ENCODE measurements at places on chromosomes 6 and 20. TPM values are rescaled to one million over a fixed set of nuclear protein-coding genes. Genes with fewer than 3 reads are reported as not detected.

Gene TSPYL1
- total RNA-seq = 103 TPM

Gene DEFB124
- not detected for total RNA-seq

Gene NKAIN4
- not detected for total RNA-seq

Gene SLC22A2
- total RNA-seq = not detected

Gene RSPH9
- total RNA-seq = 0.09 TPM

Gene WTAP
- total RNA-seq = 48.2 TPM

Gene SGK1
- total RNA-seq = 94.7 TPM

DNA sequence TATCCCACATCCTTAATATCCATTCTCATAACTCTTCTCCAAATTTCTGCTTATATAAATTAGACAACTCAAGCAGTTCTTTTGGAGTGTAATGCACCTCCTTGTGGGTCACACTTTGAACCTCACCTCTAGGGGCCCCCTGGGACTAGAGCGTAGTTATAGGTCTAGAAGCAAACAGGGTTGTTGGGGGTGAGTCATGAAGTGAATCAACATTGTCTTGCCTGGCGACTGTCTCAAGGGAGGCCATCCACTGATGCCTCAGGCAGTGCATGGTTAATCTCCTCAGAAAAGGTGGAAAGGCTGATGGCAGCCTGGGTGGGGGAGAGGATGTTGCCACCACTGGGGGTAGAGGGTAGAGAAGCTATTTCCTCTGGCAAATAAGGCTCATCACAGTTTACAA, 129.1 kb downstream of the TNFRSF21 start:
- DNase-seq = no peak
- H3K4me3 ChIP-seq = no peak overlapping the region
- H3K36me3 ChIP-seq = no peaks in the 10 kb centered on the region
- H3K27ac ChIP-seq = no peak overlapping the region

- no peak overlapping the region for H3K4me3 ChIP-seq
- no peaks in the 10 kb centered on the region for H3K36me3 ChIP-seq
- H3K27me3 ChIP-seq = peaks cover 7% of the 10 kb centered on the region
- DNase-seq = no peak
- no peak overlapping the region for H3K27ac ChIP-seq
Observed at GRCh38 chr6:167748046-167748445, 78.7 kb upstream of the AFDN start.

DNA sequence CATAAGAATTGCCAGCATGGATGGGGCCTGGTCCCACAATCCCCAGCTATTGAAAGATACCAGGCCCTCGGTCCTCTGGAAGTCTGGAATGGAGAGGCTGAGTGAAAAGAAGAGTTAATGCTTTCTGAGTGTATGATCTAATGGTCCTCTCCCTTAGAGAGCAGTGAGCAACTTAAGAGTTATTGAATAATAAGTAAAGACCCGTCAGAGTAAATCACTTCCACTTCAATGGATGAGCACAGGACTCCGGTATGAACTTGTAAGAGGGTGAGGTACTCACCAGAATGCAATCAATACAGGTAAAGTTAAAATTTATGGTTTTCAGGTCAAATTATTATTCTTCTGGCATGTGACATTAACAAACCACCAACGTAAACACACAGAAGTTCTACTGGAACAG, 39.9 kb downstream of the FAXC start:
- no peak overlapping the region for H3K27ac ChIP-seq
- no peak overlapping the region for H3K4me3 ChIP-seq
- no peak for DNase-seq
- no peaks in the 10 kb centered on the region for H3K27me3 ChIP-seq
- no peaks in the 10 kb centered on the region for H3K36me3 ChIP-seq
- no peaks in the 10 kb centered on the region for H3K4me1 ChIP-seq

- DNase-seq = no peak
- no peaks in the 10 kb centered on the region for H3K27me3 ChIP-seq
- H3K4me1 ChIP-seq = no peaks in the 10 kb centered on the region
Observed at GRCh38 chr6:123352705-123353104, 284.0 kb downstream of the TRDN start.

GRCh38 chr20:41560970-41561369, 57.2 kb downstream of the CHD6 start:
- no peak for DNase-seq
- peaks cover 7% of the 10 kb centered on the region for H3K4me1 ChIP-seq
- no peaks in the 10 kb centered on the region for H3K36me3 ChIP-seq
- no peaks in the 10 kb centered on the region for H3K27me3 ChIP-seq

DNA sequence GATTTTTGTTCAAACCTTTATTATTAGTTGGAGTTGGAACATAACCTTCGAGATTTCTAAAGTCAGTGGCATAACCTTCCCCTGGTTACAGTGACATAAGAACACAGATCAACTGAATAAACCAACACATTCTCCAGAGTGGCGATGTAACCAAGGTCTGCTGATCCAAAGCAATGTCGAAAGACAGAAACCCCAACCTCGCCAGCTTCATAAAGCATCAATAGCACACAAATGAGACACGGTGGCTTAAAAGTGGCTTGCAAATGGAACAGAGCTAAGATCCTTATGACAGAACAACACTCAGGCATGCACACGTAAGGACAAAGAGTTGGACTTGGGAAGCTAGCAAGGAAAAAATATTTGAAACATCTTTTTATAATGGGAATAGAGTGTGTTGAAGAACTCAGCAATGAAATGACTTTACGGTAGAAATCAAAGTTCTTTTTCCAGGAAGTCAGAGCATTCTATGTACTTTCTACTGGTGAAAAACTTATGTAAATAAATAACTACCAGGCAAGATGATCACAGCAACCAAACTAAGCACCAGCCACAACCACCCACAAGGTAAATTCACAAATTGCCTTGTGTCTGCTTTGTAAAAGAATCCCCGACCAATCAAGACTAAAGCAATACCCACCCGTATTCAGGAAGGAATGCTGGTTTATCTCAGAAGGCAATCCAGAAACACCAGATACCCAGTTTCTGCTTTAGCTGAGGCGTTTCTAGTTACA, 61.0 kb upstream of the NHSL1 start:
- no peaks in the 10 kb centered on the region for H3K36me3 ChIP-seq
- H3K4me3 ChIP-seq = no peak overlapping the region
- DNase-seq = no peak
- no peak overlapping the region for H3K27ac ChIP-seq
- no peaks in the 10 kb centered on the region for H3K27me3 ChIP-seq
- no peaks in the 10 kb centered on the region for H3K4me1 ChIP-seq

DNA sequence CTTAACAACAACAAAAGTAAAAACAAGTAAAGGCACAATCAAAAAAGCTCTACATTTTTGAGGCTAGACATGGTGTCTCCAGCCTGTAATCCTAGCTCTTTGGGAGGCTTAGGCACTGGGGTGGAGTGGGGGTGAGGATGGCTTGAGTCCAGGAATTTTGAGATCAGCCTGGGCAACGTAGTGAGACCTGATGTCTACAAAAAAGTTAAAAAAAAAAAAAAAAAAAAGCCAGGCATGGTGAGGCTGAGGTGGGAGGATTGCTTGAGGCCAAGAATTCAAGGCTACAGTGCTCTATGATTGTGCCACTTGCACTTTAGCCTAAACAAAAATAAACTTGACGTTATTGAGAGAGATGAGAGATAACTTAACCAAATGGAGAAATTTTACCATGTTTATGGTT, 60.1 kb downstream of the QKI start:
- no peaks in the 10 kb centered on the region for H3K27me3 ChIP-seq
- H3K36me3 ChIP-seq = no peaks in the 10 kb centered on the region
- H3K4me1 ChIP-seq = peaks cover 35% of the 10 kb centered on the region
- H3K27ac ChIP-seq = no peak overlapping the region
- DNase-seq = no peak

- H3K27ac ChIP-seq = no peak overlapping the region
- no peaks in the 10 kb centered on the region for H3K36me3 ChIP-seq
- DNase-seq = no peak
- H3K4me1 ChIP-seq = no peaks in the 10 kb centered on the region
Observed at GRCh38 chr20:44439318-44439717, 36.4 kb upstream of the TTPAL start.

- H3K4me3 ChIP-seq = no peak overlapping the region
- H3K27me3 ChIP-seq = no peaks in the 10 kb centered on the region
- no peaks in the 10 kb centered on the region for H3K4me1 ChIP-seq
Observed at GRCh38 chr6:83517500-83517899, 5.2 kb downstream of the PRSS35 start.

DNA sequence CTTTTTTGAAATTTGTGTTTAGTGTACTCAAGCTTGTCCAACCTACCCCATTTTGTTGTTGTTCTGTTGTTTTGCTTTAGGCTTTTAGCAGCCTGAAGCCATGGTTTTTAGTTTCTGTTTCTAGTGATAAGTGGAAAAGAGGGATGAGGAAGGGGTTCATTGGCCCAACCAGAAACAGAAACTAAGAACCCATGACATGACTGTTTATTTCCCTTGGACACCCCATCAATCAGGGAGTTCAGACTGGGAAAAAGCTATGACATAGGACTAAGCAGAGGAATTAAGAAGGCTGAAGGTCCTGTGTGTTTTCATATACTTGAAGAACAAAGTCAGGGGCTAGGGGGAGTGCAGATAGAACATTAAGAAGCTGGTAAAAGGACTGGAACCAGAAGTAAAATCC, 194.5 kb upstream of the THEMIS start:
- H3K36me3 ChIP-seq = no peaks in the 10 kb centered on the region
- no peaks in the 10 kb centered on the region for H3K27me3 ChIP-seq
- DNase-seq = no peak
- no peak overlapping the region for H3K27ac ChIP-seq

- peaks cover 60% of the 10 kb centered on the region for H3K4me1 ChIP-seq
- peak overlapping the region; percentile 52 for H3K27ac ChIP-seq
- no peak for DNase-seq
- peaks cover 3% of the 10 kb centered on the region for H3K36me3 ChIP-seq
- H3K4me3 ChIP-seq = peak overlapping the region; percentile 79
Observed at GRCh38 chr6:121439926-121440325, 4.5 kb downstream of the GJA1 start.

DNA sequence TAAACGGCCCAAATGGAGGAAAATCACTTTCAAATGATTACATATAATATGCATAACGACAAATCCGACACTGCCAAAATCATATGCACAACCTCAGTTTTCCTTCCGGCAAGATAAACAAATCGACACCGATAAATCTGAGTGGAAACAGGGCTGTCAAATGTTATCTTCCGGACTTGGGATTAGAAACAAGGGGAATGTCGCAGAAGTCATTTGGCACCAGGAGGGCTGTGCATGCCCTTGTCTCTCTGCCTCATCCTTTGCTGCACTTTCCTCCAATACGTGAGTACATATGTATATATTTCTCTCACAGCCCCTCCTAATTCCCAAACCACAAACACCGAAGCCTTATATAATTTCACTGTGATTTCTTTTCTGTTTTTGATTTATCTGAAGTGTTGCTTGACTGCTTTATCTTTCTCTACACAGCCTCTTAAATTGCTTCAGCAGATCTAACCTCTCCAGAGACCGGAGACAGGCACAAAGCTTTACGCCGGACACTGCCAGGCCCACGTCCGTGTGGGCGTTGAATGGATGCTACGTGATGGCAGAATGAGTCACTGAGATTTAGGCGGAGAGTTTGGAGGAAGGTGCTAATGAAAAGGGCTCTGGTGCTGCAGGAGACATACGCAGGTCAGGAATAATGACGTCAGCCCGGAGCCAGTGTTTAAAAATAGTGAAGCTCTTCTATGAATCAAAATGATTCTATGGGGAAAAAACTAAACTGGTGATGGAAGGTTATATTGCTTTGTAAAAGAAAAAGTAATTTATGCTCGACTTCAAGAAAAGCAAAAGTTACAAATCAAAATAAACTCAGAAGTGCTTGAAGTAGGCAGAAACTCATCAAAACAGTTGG, 21.0 kb upstream of the PRELID3B start:
- peak overlapping the region; percentile 17 for H3K4me3 ChIP-seq
- peak overlapping the region; percentile 67 for H3K27ac ChIP-seq
- peaks cover 8% of the 10 kb centered on the region for H3K4me1 ChIP-seq

GRCh38 chr20:51153867-51154707, 131.2 kb upstream of the KCNG1 start:
- DNase-seq = no peak
- H3K27ac ChIP-seq = no peak overlapping the region
- no peak overlapping the region for H3K4me3 ChIP-seq
- no peaks in the 10 kb centered on the region for H3K4me1 ChIP-seq

- H3K4me3 ChIP-seq = no peak overlapping the region
- H3K27me3 ChIP-seq = peaks cover 30% of the 10 kb centered on the region
- H3K36me3 ChIP-seq = no peaks in the 10 kb centered on the region
- no peaks in the 10 kb centered on the region for H3K4me1 ChIP-seq
- DNase-seq = no peak
- no peak overlapping the region for H3K27ac ChIP-seq
Observed at GRCh38 chr6:50722829-50723554, 9.7 kb downstream of the TFAP2D start.

DNA sequence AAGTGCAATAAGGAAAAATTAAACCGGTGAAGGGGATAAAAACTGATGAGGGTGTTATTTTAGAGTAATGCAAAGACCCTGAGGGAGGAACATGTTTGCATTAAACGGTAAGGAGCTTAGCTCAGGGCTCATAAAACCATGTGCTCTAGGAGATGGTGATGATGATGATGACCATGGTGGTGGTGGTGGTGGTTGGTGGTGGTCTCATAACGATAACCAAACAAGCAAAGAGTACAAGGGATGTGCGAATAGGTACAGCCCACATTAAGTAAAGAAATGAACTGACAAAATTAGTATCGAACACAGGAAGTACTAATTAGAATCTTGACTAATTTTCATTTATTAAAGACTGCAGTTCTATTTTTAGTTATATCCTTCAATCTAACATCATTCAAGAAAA, 139.1 kb downstream of the ATXN1 start:
- no peak for DNase-seq
- no peak overlapping the region for H3K27ac ChIP-seq

GRCh38 chr6:108653949-108654348, 93.2 kb downstream of the FOXO3 start:
- H3K4me1 ChIP-seq = peaks cover 78% of the 10 kb centered on the region
- no peaks in the 10 kb centered on the region for H3K27me3 ChIP-seq
- no peak overlapping the region for H3K4me3 ChIP-seq
- DNase-seq = peak; percentile 86

GRCh38 chr20:53497246-53497645, 96.4 kb downstream of the ZNF217 start:
- no peaks in the 10 kb centered on the region for H3K27me3 ChIP-seq
- H3K4me1 ChIP-seq = peaks cover 11% of the 10 kb centered on the region
- H3K27ac ChIP-seq = no peak overlapping the region
- H3K4me3 ChIP-seq = no peak overlapping the region

- peaks cover 7% of the 10 kb centered on the region for H3K4me1 ChIP-seq
- no peak for DNase-seq
- H3K27ac ChIP-seq = no peak overlapping the region
- no peaks in the 10 kb centered on the region for H3K36me3 ChIP-seq
- no peak overlapping the region for H3K4me3 ChIP-seq
- H3K27me3 ChIP-seq = peaks cover 25% of the 10 kb centered on the region
Observed at GRCh38 chr6:71888756-71889340, 2.5 kb downstream of the RIMS1 start.

GRCh38 chr6:19041906-19042305, 654.8 kb downstream of the RNF144B start:
- H3K36me3 ChIP-seq = no peaks in the 10 kb centered on the region
- DNase-seq = no peak
- H3K27me3 ChIP-seq = no peaks in the 10 kb centered on the region
- no peak overlapping the region for H3K4me3 ChIP-seq
- peaks cover 10% of the 10 kb centered on the region for H3K4me1 ChIP-seq

All from heart left ventricle (tissue), 16 donors.